Stimulated activated CD4-positive, alpha-beta T cell treated with anti-CD3 and anti-CD28 coated beads, TNF-alpha, amount 100 ng/mL, for 4 hours (primary cell): ENCODE measurements at places on chromosomes 3 and 15.

- no peak for DNase-seq
These were observed 559.3 kb downstream of the MECOM start for GRCh38 chr3:169103951-169104941.

DNA sequence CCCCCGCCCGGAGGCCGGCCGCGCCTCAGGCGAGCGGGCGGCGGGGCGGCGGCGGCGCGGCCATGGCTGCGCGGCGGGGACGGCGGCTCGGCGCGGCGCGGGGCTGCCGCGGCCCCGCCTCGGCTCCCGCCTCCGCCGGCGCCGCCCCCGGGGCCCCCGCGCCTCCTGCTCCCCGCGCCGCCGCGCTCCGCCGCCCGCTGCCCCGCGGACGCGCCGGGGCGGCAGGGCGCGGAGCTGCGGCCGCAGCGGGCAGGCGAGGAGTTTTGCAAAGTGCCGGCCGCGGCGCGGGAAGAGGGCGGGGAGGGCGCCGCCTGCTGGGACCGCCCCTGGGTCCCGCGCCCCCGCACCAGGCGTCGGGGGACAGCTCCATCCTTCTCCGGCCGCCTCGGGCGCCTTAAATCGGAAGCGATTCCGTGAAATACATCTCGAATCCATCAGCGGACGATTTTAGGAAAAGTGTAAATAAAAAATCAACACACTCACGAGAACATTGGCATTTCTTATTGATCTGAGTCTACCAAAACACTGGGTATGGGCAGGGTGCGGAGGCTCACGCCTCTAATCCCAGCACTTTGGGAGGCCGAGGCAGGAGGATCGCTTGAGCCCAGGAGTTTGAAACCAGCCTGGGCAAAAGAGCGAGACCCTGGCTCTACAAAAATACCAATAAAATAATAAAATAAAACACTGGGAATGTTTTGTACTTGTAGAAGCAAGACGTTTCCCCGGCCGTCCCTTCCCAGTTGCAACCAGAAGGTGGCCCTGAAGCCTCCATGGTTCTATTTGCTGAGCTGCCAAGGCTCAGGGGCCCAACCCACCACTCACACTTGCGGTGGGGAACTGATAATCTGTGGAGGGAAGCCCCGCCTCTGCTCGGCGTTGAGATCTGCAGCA lies 136.9 kb downstream of the NUP210 start:
- no peak for DNase-seq

GRCh38 chr15:42996871-42997270 lies 76.3 kb upstream of the TTBK2 start:
- no peak for DNase-seq

DNA sequence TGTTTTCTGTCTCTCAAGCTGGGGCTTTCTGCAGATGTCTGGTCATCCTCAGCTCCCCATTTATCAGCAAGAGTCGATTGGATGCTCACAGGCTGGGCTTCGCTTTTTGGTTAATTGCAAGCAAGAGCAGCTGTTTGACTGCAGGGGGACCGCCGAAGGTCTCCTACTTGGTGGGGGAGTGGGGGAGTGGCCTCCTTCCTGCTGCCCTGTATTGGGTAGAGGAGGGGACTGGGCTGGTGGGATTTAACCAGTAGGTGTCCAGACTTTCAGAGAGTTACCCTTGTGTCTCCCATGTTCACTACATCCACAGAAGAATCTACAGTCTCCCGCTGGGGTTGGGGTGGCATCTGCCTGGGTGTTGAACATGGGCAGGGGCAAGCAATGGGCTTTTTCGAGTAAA lies 78.7 kb downstream of the PLXNA1 start:
- no peak for DNase-seq

DNA sequence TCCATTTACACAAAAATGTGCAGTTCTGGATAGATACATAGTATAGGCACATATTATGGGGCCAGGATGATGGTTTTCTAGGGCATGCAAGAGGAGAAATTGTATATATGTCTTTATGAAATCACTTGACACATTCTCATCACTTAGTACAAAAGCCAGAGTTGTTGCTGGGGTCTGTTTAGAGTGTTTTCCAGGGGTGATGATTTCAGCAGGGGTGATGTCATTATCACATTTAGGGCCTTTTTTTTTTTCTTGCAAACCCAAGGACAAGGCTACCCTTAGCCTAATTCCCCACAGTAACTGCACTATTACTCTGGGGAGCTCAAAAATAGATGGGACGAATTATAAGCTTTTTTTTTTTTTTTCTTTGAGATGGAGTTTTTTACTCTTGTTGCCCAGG lies 3.6 kb downstream of the ZNF589 start:
- no peak for DNase-seq

DNA sequence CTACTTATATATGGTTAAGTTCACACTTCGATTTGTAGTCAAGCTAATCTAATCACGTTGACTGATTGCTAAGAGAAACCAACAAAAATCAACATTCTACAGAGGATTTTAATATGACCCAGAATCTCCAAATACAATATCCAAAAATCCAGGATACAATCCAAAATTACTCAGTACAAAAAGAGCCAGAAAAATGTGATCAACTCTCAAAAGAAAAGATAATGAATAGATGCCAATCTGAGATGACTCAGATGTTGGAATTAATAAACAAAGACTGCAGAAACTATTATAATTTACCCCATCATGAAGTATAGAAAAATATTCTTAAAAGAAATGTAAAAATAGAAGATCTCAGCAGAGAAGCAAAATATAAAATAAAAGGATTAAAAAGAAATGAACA lies 22.3 kb downstream of the HACL1 start:
- no peak for DNase-seq

DNA sequence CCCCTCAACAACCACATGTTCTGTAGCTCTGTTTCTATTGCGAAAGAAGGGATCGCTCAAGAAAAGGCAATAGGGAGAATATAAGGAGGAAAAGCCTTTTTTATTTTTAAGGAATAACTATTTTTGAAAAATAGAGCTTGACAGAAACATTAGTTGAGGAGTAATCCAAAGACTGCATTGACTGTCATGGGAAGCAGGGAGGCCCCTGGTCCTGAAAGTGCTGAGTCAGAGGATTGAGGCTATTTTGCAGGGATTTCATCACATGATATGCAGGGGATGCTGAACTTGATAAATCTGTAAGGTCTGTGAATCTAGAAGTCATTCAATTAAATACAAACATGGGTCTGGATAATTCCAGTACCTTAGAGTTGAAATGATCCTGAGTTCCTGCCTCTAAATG lies 92.0 kb downstream of the MTHFS start:
- no peak for DNase-seq

DNA sequence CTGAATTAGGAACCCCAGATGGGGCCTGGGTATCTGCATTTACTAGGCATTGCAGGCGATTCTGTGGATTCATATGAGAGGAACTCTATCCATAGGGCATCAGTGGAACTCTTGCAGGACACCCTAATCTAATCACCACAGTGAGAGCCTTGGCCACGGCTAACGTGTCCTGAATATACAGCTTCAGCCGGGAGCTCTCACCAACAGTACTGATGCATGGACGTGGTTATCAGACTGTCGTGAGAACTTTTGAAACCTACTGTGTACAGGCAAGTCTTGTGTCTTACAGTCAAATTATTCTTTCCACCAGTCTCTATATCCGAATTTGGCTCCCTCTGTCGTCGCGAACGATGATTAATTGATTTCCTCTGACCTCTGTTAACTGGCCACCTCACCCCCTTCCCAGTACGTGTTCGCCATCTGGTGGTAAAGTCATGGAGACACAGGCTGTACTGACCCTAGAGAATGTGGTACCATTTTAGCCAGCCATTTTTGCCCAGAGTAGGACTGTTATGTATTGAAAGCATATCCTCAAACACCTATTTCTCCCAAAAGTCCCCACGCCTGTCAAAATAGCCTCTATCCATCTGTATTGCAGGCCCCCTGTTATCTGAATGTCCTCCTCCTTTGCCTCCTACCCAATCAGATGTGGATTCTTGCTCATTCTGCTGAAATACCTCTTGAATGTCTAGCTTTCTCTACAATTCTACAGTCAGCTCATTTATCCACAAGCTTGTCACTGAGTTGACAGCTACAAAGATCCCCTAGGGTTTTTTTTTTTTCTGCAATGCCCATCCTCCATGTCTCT lies 39.7 kb downstream of the GLDN start:
- no peak for DNase-seq

DNA sequence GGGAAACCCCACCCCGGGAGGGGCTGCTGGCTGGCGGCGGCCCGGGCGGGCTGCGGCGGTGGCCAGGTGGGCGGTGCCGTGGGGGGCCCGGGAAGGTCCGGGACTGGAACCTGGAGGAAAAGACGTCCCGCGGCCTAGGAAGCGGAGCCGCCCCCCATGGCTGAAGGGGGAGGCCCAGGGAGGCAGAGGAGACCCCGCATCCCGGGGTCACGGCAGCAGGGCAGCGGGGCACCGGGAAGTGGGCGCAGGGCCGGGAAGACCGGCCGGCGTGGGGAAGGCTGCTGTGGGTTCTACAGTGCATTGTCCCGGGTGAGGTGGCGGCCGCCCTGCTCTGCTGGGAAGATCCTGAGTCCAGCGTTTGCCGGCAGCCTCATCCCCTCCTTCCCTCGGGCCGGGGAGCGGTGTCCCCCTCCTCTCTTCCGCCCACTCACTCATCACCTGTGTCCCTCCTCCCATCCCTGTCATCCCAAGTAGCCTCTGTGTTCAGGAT lies 525 bp upstream of the FSTL1 start:
- DNase-seq, result no peak

DNA sequence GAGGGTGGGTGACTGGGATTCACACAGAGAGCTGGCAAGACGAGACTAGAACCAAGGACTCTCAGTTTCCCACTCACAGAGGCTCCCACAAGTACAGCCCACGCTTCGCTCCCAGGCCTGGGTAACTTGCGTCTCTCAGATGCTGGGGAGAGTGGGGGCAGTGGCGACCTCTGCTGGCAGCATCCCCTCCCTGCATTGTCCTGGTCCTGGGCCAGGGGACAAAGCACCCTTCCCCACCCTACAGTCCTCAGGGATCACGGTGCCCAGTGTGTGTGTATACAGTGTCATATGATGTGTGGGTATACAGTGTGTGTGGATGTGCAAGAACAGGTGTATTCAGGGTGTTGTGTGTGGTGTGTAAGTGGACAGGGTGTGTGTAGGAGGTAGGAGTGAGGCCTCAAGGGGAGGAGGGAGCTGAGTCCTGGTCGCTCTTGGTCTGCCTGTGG lies 12.8 kb downstream of the VILL start:
- no peak for DNase-seq

DNA sequence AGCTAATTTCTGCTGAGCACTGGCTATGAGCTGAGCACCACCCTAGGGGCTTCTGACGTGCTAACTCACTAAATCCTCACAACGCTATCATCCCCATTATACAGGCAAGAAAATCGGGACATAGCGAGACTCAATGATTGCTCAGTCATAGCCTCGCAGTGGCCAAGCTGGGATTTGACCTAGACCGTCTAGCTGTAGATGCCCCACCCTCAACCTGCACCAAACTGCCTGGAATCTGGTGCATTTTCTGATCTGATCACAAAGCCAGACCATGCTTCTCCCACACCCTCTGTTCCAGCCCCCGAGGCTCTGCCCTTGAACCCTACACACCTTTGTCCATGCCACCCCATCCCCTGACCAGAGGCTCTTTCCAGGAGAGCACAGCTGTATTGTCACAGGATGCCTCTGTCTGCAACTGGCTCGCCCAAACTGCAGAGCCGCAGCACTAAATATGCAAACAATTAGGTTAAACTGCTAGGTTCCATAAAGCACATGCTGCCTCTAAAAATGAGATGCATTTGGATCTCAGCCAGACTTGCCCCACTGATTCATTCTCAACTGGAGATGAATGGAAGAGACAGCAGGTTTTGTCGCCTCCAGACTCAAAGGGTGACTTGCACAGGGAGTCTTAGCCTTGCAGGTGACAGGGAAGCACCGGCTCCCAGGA lies 95.2 kb downstream of the NUP210 start:
- no peak for DNase-seq

DNA sequence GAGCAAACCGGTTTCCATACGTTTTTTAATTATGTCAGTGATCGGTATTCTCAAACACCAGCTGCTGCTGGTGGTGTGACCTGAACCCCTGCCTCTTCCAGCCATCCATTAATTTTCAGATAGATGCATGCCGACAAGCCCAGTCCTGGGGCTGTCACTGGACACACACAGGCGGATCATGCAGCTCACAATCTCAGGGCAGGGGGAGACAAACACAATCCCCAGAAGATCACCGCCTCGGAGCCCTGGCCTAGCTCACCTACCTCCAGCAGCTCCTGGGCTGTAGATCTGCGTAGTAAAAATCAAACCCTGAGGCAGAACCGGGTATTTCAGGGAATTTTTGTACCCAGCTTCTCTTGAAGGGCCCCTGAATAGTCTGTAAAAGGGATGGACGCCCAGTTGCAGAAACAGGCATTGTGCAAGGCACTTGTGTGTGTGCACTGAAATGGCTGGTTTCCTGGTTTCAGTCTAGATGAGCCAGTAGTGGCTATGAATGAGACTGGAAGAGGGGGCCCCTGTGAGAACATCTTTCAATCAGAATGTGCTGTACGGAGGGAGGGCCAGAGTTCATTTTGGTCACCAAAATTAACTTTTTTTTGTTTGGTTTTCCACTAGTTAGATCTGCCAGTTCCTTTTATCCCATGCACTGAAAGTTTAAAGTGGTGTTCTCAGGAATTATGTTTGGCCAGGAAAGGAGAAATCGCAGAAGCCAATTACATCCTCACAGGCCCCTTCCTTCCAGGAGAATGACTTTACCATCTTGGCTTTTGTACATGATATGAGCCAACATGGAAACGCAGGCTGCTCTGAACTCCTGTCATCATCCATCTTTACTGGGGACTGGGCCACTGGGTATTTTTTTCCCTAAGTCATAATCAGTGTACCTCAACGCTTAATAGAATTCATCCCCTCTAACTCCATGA lies 55.0 kb upstream of the RPL32 start:
- no peak for DNase-seq

DNA sequence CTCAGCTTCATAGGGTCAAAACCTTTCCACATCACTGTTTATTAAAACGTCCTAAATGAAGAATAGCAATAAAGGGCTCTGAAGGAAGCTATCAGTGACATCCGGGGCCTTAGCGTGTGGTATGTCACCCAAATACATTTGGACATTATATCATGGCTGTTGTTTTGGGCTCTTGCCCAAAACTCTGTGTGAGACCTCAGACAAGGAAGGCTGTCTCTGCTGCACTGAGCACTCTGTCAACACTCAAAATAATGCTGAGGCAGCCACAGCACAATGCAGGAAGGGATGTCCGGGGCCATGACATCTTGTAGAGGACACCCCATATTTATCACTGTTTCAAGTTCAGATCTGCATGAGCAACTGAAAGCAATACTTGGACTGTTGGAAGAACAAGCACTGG lies 293.8 kb upstream of the WNT5A start:
- no peak for DNase-seq

- DNase-seq, result no peak
These were observed 140.4 kb upstream of the CCDC54 start for GRCh38 chr3:107236655-107237337.

DNA sequence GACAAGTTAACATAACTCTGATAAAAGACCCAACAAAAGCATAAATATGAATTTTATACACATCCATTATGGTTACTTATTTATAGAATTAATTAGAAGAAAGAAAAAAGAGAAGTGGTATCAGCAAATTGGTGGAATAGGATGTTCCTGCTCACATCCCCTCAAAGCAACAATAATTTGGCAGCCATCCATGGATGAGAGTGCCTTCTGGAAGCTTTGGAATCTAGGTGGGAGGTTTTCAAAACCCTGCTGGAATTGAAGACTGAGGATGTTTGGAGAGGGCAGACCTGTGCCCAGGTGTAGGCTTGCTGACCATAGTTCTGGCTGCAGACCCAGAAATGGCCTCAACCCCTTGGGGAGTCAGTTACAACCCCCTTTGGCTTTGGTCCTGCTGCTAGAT lies 91.2 kb downstream of the EDEM1 start:
- DNase-seq, result no peak

GRCh38 chr3:12345141-12345561 lies 56.3 kb downstream of the PPARG start:
- no peak for DNase-seq
